Urinary bladder (tissue), 4 donors: ENCODE measurements at places on chromosomes 4 and X. TPM values are rescaled to one million over a fixed set of nuclear protein-coding genes. Genes with fewer than 3 reads are reported as not detected.

PCSK1N gene
- polyA plus RNA-seq = 6.9 TPM

DNA sequence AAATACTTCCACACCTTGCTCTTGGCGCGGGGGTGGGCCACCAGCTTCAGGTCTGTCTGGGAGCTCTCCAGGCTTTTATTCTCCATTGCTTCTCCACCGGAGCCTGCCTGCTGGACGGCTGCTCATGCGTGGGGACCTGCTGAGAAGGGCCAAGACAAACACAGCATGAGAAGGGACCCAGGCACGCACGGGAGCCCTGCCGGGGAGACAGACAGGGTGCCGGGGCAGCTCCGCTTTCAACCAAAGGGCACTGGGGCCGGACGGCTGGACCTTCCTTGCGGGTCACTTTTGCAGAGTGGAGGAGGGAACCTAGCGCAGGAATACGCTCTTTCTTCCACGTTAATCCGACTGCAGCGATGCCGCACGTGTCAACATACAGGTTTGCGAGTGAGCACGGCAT is 10.1 kb downstream of the DHRSX start:
- DNase-seq = no peak

- no peak for DNase-seq
Measured at GRCh38 chrX:53605004-53605403, 81.5 kb downstream of the HUWE1 start.

- no peak for DNase-seq
Measured at GRCh38 chr4:26194764-26195163, 126.0 kb upstream of the RBPJ start.

- DNase-seq = no peak
Measured at GRCh38 chr4:167537761-167538160, 303.5 kb upstream of the SPOCK3 start.

- no peak for DNase-seq
Measured at GRCh38 chr4:7649741-7650531, 215.2 kb upstream of the PSAPL1 start.

GRCh38 chrX:5537098-5537497 is 691.6 kb downstream of the NLGN4X start:
- no peak for DNase-seq

- DNase-seq = no peak
Measured at GRCh38 chr4:81664079-81664478, 192.4 kb upstream of the RASGEF1B start.

- DNase-seq = no peak
Measured at GRCh38 chrX:21757960-21758359, at the start of gene SMPX. TSS of gene SMPX (minus strand) at chrX:21758116. CDS start at chrX:21754290, 3,826 bp downstream.

GRCh38 chr4:99894161-99894997 is at the start of gene LAMTOR3:
TSS of gene LAMTOR3 (minus strand) at chr4:99894427. CDS start at chr4:99893963, 464 bp downstream.
- peak; percentile 82 for DNase-seq
